ENCODE measurements at places on chromosomes 11 and 22.

GRCh38 chr11:33500861-33501479 is 199.7 kb downstream of the C11orf91 start:
- no peak for DNase-seq

- peak; percentile 75 for DNase-seq
Measured at GRCh38 chr11:68839054-68839865, 2.5 kb downstream of the CPT1A start.

DNA sequence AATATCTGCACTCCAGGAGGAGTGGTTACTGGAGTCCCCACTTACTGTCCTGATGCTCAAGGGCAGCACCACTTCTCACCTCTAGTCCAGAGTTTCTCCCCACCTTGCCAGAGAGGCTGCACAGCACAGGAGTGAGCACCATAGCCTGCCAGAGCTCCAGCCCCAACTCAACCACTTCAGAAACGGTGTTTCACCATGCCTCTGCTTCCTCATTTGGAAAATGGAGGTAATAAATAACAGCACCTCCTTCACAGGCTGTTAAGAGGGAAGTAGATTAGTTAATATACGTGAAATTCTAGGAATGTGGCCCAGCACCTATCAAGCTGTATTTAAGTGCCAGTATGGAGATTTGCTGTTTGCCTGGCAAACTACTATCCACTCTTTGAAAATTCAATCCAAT is 63.0 kb downstream of the GALNT18 start:
- DNase-seq = no peak

DNA sequence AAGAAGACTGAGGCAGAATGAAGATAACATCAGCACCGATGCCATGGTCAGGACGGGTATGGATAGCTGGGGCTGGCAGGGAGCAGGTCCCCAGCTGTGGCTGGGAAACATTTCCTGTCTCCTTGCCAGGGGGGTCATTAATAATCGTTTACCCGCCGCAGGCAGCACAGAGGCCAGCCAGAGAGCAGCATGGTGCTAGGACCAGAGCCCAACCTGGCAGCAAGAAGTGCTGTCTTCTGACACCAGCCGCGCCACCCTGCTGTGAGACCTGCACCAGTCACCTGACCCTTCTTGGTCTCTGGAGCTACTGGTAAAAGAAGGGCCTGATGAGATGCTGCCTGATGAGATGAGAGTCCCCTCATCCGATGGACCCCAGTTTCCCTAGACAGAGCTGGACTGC is 36.3 kb downstream of the PDE2A start:
- DNase-seq = no peak

DNA sequence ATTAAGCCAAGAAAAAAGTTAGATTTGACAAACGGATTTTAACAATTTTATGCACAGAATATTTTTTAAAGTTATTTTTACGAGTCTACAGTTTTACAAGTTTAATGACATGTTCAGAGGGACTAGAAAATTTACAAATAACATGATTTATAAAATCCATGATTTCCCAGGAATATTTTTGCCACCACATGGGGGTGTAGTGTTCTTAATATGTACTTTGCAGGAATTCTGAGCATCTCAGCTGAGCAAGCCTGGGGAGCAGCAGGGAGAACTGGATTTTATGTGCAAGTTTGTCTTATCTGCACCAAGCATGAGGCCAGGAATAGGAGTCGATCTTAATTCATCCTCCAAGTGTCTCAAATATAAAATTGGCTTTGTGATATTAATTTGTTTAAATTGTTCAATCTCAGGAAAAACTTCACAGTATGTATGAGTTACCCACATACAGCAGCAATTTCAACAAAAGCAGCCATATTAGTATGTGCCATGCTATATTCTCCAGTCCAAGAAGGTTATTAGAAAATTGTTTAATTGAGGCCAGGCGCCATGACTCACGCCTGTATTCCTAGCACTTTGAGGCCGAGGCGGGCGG is 826.3 kb downstream of the DLG2 start:
- DNase-seq = no peak

DNA sequence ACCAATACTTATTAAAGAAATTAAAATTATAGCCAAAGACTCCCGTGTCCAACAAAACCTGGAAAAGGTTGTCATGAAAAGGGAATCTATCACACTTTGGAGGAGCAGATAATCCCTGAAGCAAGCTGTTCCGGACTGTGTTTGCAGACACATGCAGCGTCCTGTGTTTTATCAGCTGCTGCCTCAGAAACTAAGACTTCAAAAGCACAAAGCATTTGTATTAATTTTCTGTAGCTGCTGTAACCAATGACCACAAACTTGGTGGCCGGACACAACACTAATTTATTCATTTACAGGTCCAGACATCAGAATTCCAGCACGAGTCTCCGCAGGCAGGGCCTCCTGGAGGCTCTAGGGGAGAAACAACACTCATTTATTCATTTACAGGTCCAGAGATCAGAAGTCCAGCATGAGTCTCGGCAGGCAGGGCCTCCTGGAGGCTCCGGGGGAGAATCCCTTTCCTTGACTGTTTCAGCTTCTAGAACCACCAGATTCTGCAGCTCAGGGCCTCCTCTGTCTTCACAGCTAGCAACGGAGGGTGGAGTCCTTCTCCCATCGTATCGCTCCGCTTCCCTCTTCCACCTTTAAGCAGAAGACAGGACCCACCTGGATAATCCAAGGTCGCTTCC is 465.3 kb downstream of the BRD1 start:
- no peak for DNase-seq

DNA sequence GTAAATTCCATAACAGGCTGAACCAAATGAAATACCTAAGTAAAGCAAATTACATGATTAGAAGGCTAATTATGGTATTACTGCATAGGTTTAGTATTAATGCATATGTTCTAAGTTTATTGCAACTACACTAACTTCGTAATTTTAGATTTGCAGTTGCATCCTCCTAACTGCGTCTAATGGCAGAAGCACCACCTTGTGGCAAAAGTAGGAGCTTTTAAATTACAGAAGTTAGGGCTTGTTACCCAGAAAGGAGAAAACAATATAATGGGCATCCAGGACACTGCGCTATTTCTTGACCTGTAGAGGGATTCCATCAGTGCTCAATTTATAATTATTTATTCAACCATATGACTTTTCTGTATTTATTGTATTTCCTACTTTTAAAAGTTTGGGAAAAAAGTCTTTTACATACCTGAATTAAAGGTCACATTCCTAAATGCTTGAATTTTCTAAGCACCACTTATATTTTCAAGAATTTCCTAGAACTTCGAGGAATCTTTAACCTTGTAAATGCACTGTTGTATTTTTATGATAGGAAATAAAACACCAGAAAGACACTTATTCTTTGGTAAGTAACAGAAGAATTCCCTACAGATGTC is 16.3 kb upstream of the GPR83 start:
- DNase-seq = no peak

- no peak for DNase-seq
Measured at GRCh38 chr22:42892156-42892555, 35.1 kb upstream of the ARFGAP3 start.

DNA sequence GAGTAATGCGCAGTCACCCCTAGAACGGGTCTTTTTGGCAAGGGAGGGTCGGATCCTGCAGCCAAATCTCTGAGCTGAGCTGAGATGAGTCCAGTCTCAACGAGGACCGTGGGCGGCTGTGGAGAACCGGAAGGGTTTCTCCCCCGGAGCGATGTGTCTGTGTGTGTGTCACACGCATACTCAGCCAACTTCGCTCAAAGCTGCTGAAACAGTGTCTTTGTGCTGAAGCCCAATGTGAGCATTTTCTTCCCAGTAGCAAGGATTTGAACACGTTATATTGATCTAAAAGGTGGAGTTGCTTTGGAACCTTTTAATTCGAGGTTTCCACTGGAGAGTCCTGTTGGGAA is 1.4 kb upstream of the CELSR1 start:
- no peak for DNase-seq

DNA sequence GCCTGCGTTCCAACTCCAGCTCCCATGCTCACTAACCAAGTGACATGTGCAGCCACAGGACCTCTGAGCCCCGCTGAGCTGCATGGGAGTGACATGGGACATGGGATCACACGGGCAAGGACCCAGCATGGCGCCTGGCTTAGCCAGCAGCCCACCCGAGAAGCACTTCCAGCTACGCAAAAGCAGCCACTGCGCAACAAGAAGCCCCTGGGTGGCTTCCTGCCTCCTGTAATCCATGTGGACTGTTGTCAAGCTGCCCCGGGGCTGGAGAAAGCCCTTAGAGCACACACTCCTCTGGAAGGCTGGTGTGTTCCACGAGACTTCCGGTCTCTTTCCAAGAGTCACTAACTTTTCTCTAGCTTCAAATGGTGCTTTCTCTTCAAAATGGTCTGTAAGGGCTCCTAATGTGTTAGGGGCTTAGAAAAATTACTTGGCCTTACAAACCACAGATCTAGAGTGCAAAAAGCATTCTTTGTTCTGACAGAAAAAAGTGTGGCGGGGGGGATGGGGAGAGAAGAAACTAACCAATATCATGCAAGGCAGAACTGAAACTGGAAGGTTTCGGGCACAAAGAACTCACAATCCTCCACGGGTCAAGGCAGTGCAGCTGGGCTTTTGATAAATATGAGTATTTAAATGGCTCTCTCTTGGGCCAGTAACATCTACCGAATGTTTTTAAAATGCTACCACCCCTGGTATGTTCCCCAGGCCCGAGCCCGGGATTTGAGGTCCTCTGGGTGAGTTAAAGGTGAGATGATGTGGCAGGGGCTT is 5.5 kb downstream of the C11orf24 start:
- DNase-seq = no peak

- DNase-seq = peak; percentile 13
Measured at GRCh38 chr11:134582770-134583095, 170.7 kb upstream of the B3GAT1 start.

DNA sequence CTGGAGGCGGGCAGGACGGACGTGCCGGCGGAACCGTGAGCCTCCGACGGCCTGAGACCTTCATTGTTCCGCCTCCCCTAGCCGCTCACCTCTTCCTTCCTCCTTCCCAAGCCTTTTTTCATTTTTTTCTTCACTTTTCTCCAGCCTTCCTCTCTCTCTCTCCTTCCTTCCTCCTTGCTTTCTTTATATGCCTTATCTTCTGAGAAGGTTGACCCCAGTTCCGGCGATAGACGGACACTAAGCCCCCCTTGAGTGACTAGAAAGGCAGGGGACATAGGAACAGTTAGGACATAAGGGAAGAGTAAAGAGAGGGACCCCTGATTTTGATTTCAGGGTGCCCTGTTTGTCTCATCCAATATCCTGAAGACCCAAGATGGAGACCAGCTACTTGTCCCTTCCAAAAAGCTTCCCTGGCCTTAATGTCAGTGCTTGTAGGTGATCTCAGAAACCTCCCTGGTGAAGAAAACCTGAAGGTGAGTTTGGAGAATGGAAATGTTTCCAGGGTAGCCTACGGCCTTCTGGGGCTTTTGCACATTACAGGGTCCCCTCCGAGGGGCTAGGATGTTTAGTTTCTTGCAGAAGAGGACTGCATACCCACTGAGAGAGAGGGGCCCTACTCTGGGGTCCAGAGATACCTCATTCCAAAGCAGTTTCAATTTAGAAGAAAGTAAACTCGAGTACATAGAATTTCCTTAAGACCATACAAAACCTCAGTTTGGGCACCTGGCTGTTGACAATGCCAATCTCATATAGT is 3.5 kb downstream of the ADM start:
- no peak for DNase-seq

DNA sequence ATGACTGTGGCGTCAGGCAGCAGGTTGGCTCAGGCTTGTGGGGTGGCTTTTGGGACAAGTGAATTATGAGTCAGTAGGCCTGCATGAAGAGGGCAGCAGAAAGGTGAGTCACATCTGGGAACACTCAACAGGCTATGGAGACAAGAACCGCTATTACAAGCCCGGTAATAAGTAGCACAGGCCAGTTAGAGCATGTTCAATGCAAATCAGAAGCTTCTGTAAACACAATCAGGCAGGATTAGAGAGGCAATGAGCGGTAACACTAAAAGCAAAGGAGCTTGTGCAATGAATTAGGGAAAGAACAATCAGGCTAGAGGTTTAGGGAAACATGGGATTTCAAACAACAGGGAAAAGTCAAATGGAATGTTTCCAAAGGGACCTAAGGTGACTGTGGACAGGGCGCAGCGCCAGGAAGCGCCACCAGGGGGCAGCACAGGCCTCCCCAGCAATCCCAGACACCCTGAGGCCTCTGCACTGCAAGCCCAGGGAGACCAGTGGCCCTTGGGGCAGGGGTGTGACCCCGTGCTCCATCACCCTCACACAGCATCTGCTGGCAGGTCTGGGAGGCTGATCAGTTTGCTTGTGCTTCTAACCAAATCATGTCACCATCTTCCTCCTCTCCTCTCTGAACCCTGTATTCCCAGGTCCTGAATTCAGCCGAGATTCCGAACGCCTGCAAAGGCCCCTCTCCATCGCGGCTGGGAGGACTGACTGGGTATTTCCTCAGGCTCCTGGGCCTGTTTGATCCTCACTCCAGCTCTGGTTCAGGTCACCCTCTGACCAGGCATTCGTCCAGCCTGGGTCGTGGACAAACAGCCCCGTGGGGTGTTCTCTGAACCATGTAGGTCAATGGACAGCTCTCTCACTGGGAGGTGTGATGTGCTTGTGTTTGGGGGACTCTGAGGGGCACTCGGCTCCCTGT is 50.0 kb downstream of the C11orf58 start:
- peak; percentile 70 for DNase-seq

GRCh38 chr11:17548444-17548843 is 1.4 kb downstream of the OTOG start:
- no peak for DNase-seq

GRCh38 chr22:16922706-16923105 is 85.3 kb downstream of the GAB4 start:
- DNase-seq = no peak

DNA sequence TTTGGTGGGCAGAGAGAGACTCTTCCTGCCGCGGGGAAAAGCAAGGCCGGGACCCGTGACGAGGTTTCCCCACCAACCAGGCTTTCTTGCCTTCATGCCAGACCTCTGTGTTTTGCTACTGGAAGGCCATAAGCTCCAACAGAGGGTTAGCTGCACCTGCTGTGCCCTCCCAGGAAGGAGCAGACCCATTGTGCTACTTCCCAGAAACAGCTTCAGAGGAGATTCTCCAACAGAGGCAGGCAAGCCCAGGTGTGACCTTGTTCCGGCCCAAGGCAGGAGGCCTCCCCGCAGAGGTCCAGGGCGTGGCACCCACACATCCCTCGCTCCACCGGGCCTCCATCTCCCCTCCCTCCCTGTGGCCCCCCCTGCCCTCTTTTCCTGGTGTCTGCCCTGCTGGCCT is 57.8 kb downstream of the ELFN2 start:
- no peak for DNase-seq

DNA sequence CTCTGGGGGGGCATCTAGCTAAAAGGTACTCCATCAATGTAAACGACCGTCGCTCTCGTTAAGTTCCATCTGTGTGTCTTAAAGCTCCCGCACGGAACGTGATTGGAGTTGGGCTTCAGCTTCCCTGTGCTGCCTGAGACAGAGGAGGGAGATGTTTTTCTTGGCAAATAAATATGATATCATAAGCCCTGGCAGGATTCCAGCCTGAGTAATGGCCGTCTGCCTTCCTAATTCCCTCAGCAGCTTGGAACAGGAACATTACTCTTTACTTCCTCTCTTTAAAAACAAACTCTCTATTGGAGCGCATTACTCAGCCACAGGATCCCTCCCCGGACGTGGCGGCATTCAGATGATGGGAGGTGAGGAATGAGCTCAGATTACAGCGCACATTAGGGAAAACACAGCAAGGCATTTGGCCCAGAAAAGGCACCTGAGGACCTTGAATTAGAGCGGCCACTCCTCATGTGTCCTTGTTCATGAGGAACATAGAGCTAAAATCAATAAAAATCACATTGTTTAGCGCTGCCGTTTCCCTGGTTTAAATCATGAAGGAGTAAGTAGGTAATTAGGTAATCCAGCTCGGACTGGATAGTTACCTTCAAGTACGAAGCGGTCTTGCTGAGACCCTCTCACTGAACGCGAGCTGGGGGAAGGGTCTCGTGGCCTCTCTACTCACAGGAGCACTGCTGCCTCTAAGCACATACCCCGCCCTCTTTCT is 230.4 kb downstream of the ST3GAL4 start:
- DNase-seq = no peak
